ENCODE measurements at places on chromosomes 13 and 19.

DNA sequence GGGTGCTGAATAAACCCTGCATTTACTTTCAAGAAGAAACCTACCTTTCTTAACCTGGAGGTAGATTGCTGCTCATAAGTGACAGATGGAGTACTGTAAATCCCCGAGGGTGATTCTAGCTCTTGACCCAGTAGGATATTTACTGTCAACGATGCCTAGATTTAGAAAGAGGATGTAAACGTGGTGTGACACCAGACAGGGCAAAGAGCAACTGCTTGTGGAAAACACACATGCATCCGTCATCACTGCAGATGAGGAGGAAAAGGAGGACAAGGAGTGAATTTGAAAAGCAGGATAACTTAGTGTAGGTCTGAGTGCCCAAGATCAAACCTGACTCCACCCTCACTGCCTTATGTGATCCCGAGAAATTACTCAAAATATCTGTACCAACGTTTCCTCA lies 9.8 kb upstream of the CLN5 start:
- no peak for DNase-seq

- no peak for DNase-seq
Observed at GRCh38 chr13:35502456-35502855, 26.0 kb upstream of the MAB21L1 start.

DNA sequence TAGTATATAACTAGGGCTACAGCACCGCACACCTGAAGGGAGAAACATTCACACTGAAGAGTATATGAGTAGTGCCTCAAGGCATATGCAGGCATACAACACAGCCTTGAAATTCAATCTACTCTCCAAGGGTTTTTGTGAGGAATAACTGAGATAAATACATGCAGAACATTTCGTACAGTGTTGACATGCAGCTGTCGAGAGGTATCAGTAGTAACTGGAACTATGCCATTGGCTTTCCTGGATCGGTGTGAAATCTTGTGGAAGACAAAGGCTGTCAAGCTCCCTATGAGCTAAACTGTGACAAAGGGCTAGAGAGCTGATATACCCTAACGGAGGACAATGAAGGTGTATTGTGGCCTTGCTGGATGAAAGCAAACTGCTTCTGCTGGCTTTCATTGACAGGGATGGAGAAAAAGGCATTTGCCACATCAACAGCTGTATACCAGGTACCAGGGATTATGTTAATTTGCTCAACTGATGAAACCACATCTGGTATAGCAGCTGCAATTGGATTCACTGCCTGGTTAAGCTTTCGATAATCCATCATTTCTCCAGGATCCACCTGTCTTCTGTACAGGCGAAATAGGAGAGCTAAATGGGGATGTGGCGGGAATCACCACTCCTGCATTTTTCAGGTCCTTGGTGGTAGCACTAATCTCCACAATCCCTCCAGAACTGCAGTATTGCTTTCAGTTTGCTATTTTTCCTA lies 16.3 kb downstream of the MTRF1 start:
- no peak for DNase-seq

- DNase-seq: no peak
Observed at GRCh38 chr13:85137516-85137915, 661.7 kb downstream of the SLITRK6 start.

GRCh38 chr19:10767726-10768125 lies 49.8 kb downstream of the DNM2 start:
- no peak for DNase-seq

DNA sequence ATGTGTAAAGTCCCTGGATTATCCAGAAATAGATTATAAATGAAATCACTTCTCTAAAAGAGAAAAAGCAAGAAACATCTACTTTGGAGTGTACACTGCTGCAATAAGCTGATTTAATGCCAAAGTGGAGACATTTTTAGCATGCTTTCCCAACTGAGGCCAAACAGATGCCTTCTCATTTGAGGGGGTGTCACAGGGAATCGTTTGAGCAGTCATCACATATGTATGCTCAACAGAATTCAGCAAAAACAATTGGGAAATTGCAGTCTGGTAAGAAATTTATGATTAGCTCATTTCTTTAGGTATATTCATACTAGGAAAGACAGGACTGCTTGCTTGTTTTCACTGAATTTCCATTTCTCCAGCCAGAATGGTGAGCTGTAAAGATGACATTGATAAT lies 27.3 kb upstream of the TPP2 start:
- no peak for DNase-seq

- no peak for DNase-seq
Observed at GRCh38 chr13:102517959-102518358, 78.8 kb upstream of the TPP2 start.

GRCh38 chr19:30791088-30791487 lies 418.9 kb downstream of the ZNF536 start:
- no peak for DNase-seq

GRCh38 chr19:7992575-7992974 lies 12.9 kb downstream of the ELAVL1 start:
- DNase-seq: no peak

DNA sequence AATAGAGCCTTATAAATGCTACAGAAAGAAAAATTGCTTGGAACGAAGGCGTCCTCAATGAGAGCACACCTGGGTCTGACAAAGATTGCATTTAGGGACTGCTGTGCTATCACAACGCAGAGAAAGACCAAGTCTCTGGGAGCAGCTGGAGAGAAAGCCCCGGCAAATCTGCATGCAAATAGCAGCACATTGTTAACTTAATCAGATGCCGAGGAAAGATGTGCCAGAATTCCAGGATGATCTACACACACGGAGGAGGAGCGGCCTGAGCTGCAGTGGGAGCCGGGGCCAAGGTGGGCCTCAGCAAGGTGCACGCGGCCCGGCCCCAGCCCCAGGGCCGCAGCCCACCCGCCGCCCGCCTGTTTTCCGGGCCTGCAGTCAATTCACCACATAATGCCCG lies 1.4 kb downstream of the ZNF536 start:
- DNase-seq: no peak

DNA sequence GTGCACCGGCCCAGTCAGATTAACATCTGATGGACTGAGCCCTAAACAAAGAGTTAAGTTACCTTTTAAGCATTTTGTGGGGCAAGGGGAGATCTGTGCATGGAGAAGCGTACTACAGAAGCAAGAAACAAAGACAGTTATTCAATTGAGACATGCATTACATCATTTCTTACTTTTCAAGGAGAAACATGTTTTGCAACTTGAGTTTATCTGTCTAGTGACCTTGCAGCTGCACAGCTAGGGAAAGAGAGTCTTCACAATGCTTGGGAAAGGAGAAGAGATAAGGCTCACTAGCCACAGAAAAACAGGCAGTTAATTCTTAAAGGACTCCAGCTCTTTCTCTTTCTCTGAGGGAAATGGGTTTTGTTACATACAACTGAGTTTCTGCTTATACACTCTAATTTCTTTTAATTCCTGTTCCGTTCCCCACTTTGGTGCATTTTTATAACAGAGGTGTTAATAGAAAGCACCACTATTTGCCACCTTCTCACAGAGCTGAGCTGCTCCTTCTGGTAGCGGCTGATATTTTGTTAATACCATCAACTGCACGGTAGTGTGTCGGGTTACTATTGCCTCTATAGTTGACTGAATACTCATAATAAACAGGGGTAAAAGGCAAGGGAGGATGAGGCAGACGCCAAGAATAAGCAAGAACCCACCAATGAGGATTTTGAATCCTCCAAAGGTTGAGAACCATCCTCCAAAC lies 55.9 kb downstream of the ZNF431 start:
- DNase-seq: no peak

DNA sequence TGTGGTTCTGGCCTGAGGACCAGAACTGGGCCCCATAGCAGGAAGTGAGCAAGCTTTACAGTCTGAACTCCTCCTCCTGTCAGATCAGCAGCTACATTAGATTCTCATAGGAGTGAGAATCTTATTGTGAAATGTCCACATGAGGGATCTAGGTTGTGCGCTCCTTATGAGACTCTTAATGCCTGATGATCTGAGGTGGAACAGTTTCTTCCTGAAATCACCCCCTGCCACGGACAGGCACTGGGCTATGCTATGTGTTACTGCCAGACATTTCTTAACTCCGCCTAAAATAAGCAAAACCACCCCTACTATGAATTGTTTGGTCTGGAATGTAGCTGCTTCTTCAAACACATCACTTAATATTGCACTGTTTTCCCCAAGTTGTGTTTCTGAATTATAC lies 4.6 kb downstream of the FBXL3 start:
- no peak for DNase-seq

GRCh38 chr19:44050740-44051649 lies 841 bp upstream of the ZNF223 start:
- DNase-seq: no peak

- DNase-seq: peak; percentile 27
Observed at GRCh38 chr19:5430237-5430636, 25.0 kb upstream of the ZNRF4 start.

GRCh38 chr19:56712611-56713276 lies 41.2 kb upstream of the ZNF835 start:
- DNase-seq: no peak

DNA sequence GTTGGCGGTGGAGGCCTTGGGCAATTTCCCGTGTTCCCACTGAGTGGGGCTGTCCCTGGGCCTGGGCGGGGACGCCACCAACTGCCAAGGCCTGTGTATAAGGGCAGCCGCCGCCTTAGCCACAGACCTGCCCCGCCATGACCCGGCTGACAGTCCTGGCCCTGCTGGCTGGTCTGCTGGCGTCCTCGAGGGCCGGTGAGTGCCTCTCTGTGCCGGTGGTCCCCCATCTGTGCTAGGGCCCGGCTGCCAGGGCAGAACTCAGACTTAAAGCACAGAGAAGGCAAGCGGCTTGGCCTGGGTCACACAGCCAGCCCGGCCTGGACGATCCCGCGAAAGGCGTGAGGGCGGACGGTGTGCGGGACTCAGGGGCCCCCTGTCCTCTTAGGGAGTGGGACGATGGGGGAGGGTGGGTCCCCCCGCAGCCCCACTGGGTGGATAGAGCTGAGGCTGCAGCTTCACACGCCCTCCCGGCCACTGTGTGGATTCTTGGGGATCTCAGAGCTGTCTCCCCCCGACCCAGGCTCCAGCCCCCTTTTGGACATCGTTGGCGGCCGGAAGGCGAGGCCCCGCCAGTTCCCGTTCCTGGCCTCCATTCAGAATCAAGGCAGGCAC lies at the start of gene AZU1:
Gene AZU1 (plus strand): TSS at position 128 of the 612 bp plus-strand sequence. CDS start 10 bp downstream, at position 138.
- no peak for DNase-seq

DNA sequence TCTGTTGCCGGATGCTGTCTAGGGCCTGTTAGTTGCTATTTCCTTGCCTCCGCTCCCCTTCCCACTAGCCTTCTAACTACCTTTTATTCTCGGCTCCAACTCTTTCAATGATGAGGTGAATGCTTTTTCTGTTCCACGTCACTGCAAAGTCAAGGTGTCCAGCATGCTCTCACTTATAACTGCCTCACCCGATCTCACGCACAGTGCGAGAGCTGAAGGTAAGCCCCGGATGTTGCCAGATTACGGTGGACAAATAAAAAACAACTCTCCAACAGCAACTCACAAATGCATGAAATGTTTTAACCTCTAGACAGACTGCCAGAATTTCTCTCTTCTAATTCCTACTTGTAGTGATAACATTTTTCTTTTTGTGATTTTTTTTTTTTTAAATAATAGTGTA lies 169.9 kb downstream of the STK24 start:
- DNase-seq: no peak

DNA sequence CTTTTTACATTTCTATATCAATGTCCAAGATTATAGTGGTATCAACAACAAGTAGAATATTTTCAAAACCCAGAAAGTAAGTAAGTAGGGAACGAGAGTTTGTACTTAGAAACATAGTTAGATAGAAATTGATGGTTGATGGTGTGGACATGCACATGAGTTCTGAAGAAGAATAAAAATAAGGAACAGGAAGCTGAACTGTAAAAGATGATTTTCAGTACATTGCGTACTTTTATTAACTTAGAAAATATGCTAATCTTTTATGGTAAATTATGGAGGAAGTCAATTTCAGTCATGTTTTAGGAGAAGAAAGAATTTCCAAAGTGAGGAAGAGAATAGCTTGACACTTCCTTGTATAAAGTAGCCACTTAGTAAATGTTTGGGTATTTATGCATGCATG lies 12.3 kb upstream of the GPR18 start:
- no peak for DNase-seq

DNA sequence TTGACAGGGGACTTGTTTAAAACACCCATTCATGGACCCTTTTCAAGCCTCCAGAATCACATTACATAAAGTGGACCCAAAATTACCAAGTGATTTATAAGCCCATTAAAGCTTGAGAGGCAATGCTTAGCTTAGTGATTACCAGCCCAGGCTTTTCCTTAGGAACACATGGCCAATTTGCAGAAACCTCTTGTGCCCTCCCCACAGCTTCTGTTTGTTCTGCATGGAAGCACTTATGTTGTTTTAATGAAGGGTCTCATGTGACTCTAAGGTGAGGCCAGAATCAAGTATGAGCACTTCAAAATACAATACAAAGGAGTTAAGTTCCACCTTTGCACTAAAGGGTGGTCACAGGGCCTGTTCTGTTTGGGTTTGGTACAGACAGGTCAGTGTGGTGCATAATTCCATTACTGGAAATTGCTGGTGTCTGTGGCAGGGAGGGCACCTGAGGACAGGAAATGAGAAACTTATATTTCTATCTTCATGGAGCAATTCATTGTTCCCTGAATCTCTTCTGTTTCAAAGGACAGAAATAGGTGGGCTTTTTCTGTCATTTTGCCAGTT lies 15.3 kb downstream of the ZNF486 start:
- no peak for DNase-seq

DNA sequence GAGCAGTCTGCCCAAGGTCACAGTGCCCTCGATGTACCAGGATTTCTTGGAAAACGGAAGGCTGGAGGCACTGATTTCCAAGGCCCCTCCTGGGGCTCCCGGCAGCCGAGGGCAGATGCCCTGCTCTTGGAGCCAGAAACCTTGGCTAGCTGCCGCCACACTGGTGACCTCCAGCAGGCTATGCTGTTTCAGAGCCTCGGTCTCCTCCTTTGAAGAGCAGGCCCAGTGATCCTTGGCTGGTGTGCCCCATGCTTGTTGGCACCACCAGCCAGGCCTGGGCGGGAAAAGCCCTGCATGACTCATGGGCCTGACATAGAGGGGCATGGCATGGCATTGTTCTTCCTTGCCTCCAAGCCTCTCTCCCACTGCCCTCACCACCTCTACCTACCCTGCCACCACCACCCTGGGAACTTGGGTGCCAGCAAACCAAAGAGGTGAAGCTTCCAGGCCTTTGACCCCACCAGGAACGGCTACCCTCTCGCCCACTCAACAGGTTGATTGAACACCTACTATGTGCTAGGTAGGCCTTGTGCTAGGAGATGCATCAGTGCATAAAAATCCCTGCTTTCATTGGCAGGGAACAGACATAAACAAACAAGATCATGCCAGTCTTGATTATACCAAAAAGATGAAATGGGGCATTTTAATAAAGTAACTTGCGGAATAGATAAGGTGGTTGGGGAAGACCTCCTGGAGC lies 1.6 kb upstream of the CLEC11A start:
- no peak for DNase-seq

GRCh38 chr13:96020931-96021330 lies 32.3 kb downstream of the UGGT2 start:
- no peak for DNase-seq

GRCh38 chr19:30449673-30450072 lies 77.5 kb downstream of the ZNF536 start:
- no peak for DNase-seq

DNA sequence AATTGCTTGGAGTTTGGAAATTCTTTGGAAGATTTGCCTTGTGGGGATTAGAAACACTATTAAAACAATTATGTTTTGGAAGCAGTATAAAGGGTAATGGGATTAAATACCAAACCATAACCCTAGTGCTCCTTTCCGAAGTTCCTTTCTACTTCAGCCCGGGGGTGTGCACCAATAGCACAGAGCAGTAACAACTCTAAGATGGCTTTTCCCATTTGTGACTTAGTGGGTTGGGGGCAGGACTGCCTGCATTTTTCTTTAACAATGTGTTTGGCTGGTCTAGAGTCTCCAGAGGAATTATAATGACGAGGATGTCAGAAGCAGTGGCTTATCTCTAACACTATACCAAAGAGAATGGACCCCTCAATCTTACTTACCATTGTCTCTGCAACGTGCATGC lies 11.9 kb upstream of the IL17D start:
- DNase-seq: no peak

All from nephron progenitor cell (in vitro differentiated cells).